ENCODE measurements at places on chromosomes 6 and 20.
A peak's percentile ranks its signal among the peaks of the same experiment; 100 is the strongest.

- DNase-seq = no peak
Measured at GRCh38 chr6:169577974-169578373, 123.9 kb downstream of the WDR27 start.

DNA sequence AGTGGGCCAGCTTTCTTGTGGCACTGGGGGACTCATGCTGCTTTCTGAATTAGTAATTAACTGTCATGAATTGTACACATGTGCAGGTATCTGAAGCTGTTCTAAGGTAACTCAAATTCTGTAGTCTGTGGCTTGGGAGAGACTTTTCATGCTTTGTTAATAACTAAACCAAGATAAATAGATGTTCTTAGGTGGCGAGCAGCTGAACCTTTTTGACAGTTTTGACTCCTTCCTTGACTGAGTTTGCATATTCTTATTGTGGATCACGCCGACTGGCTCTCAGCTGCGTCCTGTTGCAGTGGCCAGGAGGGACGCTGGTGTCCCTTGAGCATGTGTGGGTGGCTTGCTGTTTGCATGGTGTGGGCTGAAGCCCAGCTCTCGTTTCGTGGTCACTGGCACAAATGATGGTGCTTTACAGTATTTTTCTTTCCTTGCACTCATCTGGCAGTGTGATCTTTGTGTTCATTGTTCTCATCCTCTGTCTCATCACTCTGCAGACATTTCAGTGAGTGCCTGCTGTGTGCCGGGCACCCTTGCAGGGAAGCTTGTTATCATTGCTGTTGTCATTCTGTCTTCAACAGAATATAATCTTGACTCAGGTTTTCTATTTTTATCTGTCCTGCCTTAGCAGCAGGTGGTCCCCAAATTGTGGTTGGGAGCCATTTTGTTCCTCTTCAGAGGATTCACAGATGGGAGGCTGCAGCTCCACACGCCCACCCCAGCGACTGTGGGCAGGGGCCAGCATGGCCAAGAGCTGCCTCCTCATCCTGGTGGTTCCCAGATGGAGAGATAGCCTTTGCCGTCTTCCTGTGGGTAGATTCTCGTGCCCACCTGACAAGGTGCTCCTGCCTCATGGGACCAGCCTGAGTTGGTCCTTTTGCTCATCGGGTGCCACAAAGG lies 39.6 kb downstream of the DUSP22 start:
- DNase-seq = no peak

DNA sequence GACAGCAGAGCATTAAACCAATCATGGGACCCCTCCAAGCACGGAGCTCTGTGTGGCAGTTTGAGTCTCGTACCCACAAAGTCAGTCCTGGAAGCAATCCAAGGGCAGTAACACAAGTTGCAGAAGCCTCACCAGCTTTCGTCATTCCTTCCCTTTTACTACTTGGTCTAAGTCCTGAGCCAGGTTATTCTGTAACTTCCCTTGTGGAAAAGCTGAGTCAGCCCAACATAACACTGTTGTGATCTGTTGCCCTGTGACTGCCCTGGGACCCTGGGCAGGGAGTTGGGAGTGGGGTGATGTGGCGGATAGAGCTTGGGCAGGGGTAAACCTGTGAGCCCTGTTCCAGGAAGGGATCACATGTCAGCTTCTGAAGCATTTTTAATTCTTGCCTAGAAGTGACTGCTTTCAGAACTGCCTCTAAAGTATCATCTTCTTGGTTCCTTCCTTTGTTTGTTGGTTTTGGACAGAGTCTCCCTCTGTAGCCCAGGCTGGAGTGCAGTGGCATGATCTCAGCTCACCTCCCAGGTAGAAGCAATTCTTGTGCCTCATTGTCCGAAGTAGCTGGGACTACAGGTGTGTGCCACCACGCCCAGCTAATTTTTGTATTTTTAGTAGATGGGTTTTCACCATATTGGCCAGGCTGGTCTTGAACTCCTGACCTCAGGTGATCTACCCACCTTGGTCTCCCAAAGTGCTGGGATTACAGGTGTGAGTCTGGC lies 183.7 kb upstream of the JAG1 start:
- no peak for DNase-seq

GRCh38 chr20:62119591-62120364 lies 2.5 kb upstream of the LSM14B start:
- no peak for DNase-seq

GRCh38 chr6:126117251-126117650 lies 130.9 kb downstream of the TRMT11 start:
- DNase-seq = no peak

DNA sequence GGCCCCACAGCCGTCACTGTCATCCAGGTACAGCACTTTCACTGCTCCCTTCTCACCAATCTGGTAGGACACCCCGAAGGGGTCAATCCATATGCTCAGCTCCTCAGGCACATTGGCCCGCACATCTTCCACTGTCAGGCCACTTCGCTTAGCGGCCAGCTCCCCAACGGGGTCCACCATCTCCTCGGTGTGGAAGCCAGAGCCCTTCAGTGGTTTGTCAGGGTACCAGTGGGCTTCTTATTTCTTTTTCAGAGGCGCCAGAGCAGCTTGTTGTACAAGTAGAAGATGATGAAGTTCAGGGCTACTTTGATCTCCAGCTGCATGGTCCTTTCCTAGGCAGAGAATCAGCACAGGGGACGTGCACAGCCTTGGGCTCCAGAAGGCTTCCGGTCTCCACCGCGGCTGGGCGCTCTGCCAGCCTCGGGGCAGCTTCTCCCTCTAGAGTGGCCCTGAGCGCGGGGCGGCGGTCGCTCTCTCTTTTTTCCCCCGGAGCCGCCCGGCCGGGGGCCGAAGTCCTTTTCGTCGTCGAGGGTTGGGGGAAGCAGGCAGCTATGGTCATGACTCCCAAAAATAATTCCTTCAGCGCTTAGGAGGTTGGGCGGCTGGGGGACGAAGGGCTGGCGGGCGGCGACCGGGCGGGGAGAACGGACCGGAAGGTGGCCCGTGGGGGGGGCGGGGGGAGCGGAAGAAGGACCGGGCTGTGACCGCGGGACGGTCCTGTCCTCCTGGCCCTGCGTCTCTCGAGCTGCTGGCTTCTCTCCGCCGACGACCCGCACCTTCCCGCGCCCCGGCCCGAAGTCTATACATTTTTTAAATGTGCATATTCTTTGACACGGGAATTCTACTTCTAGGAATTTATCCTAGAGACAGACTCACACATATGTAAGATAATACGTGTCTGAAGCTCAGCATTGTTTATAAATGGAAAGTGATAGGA lies 6.5 kb upstream of the ZSCAN9 start:
- DNase-seq = peak; percentile 21

DNA sequence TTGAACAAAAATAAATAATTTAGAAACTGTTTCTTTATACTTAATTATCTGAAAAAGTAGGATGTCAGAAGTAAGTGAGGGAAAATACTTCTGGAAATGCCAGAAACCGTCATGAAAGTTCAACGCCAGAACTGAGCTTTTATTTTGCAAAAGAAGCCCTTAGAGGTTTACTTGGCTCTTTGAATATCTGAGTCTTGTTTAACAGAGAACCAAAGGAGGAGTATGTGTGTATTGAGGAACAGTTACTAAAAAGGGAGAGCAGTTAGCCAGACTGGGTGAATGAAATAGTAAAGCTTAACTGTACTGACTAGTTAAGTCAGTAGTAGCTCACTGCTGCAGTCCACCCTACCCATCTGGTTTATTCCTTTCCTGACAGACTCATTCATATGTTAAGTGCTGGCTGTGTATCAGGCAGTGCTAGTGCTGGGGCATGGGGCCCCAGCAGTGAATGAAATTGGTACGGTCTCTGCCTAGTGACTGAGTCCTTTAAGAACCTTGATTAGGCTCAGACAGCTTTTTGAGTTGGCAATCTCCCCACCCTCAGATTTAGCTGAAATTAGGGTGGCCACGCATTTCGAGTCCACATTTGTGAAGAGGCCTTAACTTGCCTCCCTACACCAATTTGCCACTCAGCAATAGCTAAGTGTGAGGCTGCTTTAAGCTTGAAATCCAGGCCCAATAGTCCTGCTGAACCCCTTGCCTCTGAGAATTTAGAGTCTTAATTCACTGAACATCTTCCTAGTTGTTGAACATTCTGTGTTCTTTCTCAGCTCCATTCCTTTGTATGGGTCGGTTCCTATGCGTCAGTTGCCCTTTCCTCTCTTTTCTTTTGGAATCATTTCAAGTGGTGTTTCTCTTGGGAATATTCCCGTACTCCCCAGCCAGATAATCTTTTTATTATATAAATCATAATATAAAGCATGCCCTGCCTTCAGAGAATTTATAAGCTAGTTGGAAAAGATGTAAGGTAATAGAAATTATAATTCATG lies 20.2 kb downstream of the MAP3K4 start:
- DNase-seq = no peak

DNA sequence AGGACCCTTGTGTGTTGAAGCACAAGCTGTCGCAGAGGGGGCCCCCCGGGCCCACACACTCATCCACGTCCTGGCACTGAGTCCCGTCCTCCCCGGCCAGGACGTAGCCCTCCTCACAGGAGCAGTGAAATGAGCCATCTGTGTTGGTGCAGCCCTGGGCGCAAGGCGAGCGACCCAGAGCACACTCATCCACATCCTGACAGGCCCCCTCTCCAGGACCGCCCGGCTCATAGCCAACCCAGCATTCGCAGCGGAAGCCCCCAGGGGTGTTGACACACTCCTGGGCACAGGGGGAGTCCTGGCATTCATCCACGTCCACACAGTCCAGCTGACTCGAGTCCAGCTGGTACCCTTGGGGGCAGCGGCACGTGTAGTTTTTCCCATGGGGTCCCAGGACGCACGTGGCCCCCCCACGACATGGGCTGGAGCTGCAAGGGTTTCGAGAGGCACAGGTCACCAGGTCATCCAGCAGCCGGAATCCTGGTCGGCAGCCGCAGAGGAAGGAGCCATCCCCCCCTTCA lies 1.2 kb downstream of the CD93 start:
- DNase-seq = no peak

GRCh38 chr6:166156942-166157341 lies 10.7 kb downstream of the TBXT start:
- no peak for DNase-seq

DNA sequence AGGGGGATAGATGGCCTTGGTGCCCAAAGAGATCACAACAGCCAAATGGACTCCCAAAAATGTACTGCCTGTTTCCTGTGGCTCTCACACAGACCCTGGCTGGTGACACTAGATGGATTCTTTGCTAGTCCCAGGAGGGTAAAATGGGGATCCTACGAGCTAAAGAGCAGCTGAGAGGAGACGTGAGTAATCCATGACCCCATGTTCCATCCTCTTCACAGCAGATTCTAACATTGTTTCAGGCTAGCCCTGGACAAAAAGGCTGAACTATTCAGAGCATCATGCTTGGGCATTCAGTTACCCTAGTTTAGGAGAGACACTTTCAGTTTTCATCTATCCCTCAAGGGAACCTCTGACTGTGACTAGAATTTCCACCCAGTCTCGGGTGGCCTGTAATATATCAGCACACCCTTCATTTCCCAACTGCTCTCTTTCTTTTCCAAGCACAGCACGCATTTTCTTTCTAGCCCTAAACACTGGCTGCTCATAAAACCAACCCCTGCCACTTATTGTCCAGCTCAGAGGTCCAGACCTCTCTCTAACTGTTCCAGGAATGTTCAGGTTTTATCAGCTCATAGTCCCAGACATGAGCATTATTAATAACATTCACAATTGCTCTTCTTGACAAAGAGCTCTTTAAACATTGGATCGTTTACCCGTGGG lies 48.5 kb downstream of the SLC22A1 start:
- no peak for DNase-seq

DNA sequence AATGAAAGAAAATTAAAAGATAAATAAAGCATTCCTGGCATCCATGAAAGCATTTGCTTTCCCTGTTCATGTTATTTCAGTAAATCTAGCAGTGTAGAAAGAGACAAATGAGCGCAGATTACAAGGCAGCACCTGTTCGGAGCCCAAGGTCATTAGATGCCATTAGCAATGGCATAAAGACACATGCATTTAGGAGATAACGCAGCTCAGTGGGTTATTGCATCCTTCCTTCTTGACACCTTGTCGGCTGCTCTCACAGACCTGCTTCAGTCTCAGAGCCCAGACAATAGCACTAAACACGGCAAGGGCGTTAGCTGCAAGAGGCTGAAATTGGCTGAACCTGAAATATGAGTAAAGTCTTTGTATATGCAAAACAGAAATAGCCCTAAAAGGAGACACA lies 140.3 kb downstream of the ATXN1 start:
- no peak for DNase-seq

- no peak for DNase-seq
Measured at GRCh38 chr20:52275181-52275691, 83.7 kb upstream of the ZFP64 start.

- DNase-seq = no peak
Measured at GRCh38 chr6:7154341-7155139, 46.8 kb downstream of the RREB1 start.

DNA sequence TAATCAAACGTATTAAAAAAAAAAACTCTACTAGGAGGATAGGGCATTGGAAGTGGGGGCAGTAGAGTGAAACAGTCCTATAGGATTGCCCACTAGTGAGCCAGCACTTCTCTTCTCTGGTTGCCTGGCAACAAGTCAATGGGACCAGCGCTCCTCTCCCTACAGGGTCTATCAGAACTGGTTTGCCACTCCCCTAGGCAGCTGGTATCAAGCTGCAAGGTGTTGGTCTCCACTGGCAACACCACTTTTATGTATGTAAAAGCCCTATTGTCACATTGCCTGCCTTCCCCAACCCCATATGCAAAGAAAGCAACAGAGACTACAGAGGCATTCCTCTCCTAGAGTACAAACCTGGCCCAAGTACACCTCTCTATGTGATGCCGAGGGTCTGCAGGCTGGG lies 166.9 kb upstream of the MCHR2 start:
- DNase-seq = no peak

- DNase-seq = no peak
Measured at GRCh38 chr6:139882977-139883728, 508.7 kb upstream of the CITED2 start.

DNA sequence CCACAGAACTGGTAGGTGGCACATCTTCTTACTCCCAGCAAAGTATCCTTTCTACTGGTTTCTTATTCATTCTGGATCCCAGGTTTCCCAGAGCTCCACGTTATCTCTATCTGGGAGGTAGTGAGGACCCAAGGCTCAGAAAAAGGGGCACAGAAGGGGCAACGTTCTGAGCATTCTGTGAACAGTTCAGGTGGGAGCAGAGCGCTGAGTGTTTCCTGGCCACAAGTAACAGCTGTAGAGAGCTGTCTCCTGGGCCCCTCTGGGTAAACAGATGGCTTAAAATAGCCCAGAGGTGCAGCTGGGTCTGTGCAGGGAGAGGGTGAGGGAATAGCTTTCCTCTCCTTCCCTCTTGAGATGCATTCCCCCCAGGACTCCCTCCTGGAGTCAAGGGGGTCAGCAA lies 2.1 kb downstream of the APOBEC2 start:
- no peak for DNase-seq

DNA sequence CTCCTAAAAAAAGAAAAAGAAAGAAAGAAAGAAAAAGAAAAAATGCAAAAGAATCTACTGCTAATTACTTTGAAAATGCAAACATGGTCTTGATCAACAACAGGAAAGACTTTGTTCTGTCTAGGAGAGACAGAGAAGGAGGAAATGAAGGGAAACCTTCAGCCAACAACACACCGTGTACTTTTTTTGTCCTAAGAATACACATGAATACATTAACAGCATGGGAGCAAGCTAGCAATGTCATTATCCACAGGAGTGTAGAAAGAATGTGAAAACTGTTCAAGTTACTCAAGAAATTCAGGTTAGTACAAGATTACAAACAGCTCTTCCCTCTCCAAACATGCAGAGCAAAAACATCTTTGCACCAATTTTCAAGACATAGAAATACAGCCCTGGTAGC lies 326.3 kb downstream of the UBE3D start:
- no peak for DNase-seq
